NCI-H510A (cell line): ENCODE measurements at places on chromosomes 2 and 18.
A peak's percentile ranks its signal among the peaks of the same experiment; 100 is the strongest.

GRCh38 chr2:38716185-38716584 lies 35.0 kb downstream of the SRSF7 start:
- DNase-seq, result no peak

DNA sequence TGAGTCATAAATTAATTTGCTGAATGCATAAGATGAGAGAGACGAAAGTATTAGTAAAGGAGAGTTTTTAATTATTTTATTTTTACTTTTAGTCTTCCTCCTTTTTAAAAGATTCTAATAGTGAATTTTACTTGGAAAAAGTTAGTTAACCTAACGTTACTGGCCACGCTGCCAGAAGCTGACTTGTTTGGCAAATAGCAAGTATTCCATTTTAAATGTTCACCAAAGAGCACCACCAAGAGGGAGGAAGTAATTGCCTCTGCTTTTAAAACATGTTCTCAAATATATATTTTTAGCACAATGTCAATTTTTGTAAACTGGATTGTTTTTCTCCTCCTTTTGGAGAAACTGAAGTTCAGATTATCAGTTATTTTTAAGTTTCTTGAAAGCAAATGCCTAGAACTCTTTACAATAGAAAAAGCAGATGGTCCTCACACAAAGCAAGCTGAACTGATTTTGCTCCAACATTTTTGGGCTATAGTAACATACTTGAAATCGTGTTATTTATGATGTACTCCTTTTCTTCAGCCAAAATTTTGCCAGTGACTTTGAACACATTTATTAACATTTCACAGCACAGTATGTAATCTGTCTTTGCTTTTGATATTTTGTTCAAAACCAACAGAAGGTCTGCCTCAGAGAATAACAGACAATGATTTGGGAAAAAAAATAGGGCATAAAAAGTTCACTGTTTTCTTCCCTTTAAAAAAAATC lies 1311.0 kb upstream of the FAM98A start:
- DNase-seq, result no peak

DNA sequence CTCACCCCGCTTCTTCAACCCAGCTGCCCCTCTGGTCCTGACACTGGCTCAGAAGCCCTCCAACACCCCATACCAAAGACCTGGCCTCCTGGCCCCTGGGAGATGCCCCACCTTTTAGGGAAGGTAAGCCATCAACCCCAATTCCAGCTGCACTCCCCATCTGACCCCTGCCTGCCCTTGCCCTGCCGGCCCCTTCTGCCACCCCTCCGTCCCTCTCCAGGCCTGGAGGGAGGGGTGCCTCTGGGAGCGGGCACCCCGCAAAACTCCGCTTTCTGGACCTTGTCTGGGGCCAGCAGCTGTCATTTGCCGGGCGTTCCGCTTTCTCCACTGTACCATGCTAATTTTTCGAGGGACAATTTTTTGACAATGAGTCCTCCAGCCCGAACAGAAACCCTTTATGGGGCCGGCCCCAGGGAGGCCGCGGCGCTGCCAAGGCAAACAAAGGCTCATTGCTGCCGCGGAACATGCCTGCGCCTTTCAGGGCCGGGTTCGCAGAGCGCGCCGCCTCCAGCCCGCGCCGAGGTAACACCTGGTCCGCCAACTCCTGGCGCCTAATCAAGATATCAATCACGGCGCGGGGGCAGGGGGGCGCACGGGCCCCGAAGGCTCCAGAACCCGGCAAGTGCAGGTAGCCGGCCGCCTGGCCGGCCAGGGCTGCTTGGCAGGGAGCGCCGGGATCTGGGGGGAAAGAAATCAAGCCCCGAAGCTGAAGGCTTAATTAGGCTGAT lies 96.0 kb downstream of the INHBB start:
- peak; percentile 71 for DNase-seq

- DNase-seq, result no peak
Observed at GRCh38 chr2:20953146-20953824, 90.6 kb downstream of the APOB start.

GRCh38 chr18:57205641-57206040 lies 58.8 kb downstream of the BOD1L2 start:
- no peak for DNase-seq

DNA sequence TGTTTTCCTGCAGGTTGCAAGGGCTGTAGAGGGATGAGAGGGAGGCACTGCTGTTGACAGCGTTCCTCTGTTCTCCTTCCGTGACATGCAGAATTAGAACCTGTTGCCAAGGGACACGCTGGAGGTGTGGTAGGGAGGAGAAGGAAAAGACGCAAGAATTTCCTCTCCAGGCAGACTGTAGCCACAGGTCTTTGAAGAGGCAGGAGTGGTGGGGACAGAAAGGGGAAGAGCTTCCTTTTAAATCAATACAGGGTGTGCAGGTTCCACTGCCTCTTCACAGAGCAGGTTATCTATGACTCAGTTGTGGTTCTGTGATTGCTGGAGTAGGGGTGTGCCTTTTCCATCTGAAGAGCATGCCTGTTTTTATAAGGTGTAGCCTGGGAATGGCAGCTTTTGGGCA lies 133.0 kb downstream of the WDSUB1 start:
- DNase-seq, result no peak

DNA sequence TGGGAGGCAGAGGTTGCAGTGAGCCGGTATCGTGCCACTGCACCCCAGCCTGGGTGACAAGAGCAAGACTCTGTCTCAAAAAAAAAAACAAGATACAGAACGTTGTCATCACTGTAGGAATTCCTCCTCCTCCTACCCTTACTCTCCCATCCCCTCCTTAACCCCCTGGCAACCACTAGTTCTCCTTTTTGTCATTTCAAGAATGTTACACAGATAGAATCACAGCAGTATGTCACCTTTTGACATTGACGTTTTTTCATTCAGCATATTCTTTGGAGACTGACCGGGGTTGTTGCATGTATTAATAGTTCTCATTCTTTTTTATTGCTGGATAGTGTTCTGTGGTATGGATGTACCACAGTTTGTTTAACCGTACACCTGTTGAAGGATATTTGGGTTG lies 32.4 kb downstream of the TTLL4 start:
- no peak for DNase-seq

- no peak for DNase-seq
Observed at GRCh38 chr2:59724746-59725145, 828.7 kb downstream of the BCL11A start.

GRCh38 chr2:222595581-222595980 lies 60.3 kb downstream of the FARSB start:
- no peak for DNase-seq

- DNase-seq, result no peak
Observed at GRCh38 chr18:44880170-44880569, 199.5 kb downstream of the SETBP1 start.

DNA sequence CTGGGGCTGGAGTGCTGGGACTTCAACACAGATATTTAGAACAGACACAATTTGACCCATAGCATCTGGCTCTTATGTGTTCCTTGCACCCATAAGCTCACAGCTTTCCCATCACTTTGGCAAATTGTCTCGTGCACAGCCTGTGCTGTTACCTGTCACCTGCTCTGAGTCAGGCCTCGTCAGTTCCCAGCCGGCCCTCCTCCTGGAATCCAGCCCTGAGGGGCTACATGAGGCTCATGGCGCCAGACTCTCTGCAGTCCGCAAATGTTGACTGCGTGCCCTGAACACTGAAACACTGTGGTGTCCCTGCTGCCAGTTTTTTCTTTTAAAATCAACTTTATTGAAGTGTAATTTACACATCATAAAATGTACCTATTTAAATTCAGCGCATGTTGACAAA lies 65.4 kb upstream of the BZW1 start:
- DNase-seq, result no peak

- DNase-seq, result no peak
Observed at GRCh38 chr2:98149333-98149697, 62.3 kb downstream of the VWA3B start.

- no peak for DNase-seq
Observed at GRCh38 chr2:241540771-241541561, 17.6 kb upstream of the BOK start.

DNA sequence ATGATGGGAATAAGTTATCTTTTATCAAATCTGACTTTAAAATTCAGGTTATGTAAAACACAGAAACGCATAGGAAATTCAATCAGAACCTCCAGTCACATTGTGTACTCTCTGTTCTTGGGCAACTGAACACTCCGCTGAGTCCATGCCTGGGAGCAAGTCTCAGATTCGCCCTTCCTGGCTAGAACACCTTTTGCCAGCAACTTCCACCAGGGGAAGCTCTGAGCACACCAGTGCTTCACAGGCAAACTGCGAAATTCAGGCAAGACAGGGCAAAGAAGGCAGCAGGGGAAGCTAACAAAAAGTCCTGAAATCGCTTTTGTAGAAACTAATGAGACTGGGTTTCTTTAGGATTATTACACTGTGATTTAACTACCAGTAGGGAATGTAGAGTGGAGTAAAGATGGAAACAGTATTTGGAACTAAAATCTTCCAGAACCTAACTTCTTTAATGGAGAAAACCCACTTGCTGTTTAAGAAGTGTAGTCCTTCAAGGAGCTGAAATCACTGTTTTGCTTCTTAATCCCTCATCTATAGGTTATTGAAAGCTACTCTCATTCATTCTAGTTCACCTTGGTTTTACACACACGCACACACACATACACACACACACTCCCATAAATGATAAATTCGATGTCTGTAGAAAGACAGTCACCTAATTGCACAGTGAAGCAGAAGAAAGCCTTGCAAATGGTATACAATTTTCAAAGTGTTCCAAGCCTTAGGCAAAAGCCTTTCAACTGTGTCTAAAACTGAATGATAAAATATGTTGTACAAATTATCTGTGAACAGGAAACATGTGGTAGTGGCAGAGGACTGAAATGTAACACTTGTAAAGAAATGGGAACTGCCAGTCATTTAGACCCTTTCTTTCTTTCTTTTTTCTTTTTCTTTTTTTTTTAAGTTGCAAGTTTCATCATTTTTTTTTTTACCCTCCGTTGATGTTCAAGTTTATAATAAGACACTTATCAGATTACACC lies 214.5 kb downstream of the TMEM182 start:
- DNase-seq, result no peak

- DNase-seq, result no peak
Observed at GRCh38 chr18:26083099-26083498, 7.3 kb downstream of the SS18 start.

DNA sequence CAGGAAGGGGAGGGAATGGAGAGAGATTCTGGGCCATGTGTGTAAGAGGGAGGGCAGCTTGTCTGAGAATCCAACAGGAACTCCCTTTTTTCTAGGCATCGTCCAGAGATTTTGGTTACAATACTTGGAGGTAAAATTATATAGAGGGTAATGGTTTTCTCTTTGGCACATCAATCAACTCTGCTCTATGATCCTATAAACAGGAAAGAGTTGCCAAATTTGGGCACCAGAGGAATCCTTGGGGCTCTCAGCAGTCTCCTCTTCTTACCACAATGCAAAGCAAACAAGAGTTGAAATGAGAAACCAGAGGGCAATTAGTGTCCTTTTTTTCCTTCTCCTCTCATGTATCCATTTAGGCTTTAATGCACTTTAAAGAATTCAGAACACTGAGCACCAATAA lies 243.4 kb downstream of the SLC8A1 start:
- peak; percentile 18 for DNase-seq

GRCh38 chr18:6374935-6375529 lies 39.7 kb downstream of the L3MBTL4 start:
- DNase-seq, result no peak

GRCh38 chr2:45167920-45168629 lies 158.8 kb upstream of the SIX2 start:
- DNase-seq, result no peak

DNA sequence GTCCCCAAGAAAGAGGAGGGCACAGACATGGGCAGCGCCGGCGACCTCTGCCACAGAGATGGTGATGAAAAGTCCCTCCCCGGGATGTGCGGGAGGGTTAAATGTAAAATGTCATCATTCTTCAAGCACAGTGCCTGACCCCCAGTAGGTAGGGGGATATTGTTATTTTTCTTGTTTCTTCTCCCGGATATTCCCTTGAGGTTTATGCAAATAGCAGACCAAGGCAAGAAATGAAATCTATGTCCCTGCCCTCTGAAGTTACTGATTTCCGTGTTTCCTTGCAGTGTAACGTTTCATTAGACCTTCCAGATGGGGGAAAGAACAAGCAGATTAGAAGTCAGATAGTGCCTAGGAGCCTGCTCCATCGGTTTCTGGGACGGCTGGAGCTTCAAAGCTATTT lies 158.3 kb downstream of the KLHL29 start:
- no peak for DNase-seq

GRCh38 chr2:65186093-65186868 lies 41.4 kb upstream of the ACTR2 start:
- DNase-seq, result no peak

DNA sequence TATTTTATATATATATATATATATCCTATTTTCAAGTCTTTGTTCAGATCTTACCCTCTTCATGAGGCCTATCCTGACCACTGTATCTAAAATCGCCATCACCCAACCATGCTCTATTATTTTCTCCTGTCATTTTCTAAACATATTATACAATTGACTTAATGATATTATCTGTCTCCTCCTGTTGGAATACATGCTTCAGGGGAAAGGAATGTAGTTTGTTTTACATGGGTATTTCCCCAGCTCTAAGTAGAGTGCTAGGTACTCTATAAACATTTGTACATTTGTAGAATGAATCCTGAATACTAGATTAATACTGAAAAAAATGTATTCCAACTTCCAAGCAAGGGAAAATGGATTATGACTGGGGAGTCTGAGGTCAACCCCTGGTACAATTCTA lies 26.2 kb downstream of the TTC21B start:
- DNase-seq, result no peak

DNA sequence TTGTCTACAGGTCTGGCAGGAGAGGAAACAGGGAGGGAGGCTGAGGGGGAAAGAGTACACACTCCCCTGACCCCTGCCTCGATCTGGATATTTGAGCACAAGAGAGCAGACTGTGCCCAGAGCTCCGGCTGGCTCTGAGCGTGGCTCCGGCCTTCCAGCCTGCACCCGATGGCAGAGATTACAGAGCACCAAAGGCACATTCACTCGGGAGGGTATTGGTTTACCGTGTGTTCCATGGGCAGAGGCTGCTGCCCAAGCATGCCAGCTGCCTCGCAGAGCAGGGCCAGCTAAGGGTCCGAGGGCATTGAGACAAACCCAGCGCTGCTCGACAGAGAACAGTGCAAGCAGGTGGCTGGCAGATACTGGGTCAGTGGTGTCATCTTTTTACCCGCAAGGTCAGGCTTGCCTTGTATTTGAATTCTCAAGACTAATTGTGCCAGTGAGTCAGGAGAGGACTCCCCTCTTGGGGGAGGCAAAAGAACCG lies 132.2 kb downstream of the TNS1 start:
- DNase-seq, result no peak

- DNase-seq, result no peak
Observed at GRCh38 chr2:120313695-120314615, 32.0 kb upstream of the INHBB start.

DNA sequence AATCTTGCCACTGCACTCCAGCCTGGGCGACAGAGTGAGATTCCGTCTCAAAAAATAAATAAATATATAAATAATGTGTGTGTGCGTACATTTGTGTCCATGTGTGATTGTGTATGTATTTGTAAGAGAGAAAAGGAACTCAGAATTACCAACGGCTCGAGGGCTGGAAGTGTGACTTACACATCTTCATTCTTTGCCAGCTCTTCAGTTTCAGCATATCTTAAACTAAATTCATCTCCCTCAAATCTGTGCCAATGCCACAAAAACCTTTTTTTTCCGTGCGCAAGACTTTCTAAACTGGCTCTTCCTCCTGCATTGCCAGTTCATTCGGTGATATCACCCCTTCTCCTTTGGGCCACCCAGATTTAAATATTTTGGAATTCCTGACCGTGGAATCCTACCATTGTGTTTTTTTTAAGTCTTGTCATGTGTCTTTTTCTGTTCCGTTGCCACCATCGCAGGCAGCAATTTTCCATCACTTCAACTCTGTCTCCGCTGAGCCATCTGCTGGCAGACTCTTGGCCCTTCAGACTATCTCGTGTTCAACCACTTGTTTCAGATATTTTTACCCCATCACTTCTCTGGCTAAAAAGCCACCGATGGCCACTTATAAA lies 77.0 kb upstream of the ZNF532 start:
- no peak for DNase-seq

GRCh38 chr2:8297376-8298231 lies 384.3 kb upstream of the ID2 start:
- no peak for DNase-seq
